Hepatic stellate cell (primary cell): ENCODE measurements at places on chromosomes 5 and 9.

- DNase-seq: no peak
Observed at GRCh38 chr5:179620703-179621350, 2.6 kb downstream of the HNRNPH1 start.

- no peak for DNase-seq
Observed at GRCh38 chr9:79104951-79105350, 466.8 kb upstream of the TLE4 start.

- peak; percentile 48 for DNase-seq
Observed at GRCh38 chr9:16207161-16207560, 654.3 kb downstream of the CCDC171 start.

GRCh38 chr5:53246042-53246836 is 136.7 kb upstream of the MOCS2 start:
- DNase-seq: peak; percentile 47

DNA sequence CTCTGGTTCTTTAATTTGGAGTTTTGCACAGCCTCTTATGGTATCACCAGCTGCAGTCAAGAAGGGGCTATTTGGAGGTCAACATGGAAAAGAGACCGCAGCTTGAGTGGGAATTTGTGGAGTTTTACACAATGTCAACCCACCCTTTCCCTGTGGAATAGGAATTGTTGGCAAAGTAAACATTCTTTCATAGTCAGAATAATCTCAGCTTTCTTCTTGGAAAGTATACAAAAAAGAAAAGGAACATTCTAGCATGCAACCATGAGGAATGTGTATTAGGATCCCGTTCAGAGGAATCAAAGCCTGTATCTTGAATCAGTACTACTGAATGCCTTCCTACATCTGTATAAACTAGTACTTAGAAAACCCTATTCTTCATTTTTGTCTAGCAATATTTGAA is 107.6 kb downstream of the LURAP1L start:
- peak; percentile 20 for DNase-seq

DNA sequence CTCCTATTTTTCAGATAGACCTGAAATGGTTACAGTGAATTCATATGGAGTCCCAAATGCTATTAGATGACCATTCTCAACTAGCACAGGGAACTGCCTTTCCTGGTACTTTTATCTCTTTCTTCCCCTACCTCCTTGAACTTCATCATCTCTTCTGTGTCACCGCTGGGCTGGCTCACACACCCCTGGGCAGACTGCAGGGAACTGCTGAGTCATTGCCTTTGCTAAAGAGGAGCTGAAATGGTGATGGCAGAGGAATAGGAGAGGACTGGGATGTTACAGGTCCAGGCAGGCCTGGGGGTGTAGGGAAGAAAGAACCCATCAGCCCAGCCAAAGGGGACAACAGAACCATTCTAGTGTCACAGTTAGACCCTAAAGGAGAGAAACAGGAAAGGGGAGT is 322.3 kb downstream of the ASTN2 start:
- DNase-seq: no peak

- DNase-seq: no peak
Observed at GRCh38 chr5:111551161-111551560, 38.8 kb upstream of the STARD4 start.

DNA sequence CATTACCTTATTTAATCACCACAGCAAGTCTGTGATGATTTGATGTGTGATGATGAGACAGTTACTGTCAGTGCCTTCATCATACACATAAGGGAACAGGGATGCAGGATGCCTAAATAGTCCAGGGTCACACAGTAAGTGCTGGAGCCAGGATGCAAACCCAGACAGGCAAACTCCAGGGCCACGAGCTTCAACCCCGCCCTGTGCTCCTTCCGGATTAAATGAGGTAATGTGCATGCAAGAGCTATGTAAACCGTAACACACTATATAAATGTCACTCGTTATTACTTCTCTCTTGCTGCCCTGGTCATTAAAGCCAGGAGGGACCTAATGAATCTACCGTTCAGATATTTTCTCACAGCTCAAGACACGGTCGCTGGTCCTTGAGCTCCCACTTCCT is 12.8 kb downstream of the SMIM23 start:
- no peak for DNase-seq

DNA sequence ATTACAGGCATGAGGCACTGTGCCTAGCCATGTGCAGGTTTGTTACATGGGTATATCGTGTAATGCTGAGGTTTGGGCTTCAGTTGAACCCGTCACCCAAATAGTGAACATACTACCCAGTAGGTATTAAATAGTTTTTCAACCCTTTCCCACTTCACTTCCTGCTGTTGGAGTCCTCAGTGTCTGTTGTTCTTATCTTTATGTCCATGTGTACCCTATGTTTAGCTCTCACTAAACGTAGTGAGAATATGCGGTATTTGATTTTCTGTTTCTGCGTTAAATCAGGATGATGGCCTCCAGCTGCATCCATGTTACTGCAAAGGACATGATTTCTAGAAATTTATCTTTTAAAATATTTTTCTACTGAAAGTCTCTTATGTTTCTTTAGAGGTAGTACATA is 17.8 kb downstream of the MTREX start:
- DNase-seq: no peak

GRCh38 chr5:95124731-95125130 is 160.2 kb downstream of the MCTP1 start:
- no peak for DNase-seq

DNA sequence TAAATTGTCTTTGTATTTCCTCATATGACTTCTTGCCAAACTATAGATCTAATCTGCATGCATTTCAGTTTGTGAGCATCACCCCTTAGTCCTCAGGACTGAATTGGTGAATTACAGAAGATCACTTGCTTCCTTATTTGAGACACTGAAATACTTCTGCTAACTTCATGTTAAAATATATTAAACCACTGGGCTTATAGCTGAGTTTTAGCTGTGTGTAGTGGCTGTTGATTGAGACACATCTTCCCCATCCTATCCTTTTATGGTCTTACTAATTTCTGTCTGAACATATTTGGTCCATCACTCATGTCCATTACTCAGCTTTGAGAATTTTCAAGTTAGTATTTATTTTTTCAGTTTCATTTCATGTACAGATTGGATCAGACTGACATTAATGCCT is 295.9 kb downstream of the PSAT1 start:
- DNase-seq: peak; percentile 11

DNA sequence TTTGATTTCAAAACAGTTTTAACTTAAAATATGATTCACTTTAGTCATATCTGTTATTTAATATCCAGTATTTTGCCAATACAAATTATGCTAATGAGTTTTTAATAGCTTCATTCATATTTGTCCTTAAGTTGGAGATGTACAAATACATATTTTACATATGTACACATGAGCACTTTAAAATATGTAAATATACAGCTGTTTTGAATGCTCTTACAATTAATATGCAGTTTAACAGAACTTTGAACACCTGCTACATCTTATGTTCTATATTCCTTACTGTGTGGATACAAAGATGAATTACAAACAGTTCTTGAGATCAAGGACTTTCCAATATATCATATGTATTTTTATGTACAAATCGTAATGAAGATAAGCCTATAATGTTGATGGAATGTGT is 74.0 kb downstream of the CHSY3 start:
- no peak for DNase-seq

DNA sequence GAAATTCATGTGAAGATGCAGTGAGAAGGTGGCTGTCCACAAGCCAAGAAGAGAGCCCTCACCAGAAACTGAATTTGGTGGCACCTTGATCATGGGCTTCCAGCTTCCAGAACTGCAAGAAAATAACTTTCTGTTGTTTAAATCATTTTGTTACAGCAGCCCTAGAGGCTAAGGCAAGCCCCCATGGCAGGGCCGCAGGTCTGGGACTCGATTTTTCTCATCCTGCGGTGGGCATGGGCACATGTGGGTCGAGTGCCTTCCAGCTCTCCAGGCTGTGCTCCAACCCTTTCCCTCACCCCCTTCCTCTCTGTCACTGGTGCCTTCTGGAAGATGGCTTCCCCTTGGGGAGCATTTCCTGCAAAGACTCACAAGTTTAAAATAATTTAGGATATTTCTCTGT is 40.7 kb downstream of the AHRR start:
- no peak for DNase-seq

GRCh38 chr5:66710557-66711088 is 114.4 kb downstream of the MAST4 start:
- DNase-seq: no peak

DNA sequence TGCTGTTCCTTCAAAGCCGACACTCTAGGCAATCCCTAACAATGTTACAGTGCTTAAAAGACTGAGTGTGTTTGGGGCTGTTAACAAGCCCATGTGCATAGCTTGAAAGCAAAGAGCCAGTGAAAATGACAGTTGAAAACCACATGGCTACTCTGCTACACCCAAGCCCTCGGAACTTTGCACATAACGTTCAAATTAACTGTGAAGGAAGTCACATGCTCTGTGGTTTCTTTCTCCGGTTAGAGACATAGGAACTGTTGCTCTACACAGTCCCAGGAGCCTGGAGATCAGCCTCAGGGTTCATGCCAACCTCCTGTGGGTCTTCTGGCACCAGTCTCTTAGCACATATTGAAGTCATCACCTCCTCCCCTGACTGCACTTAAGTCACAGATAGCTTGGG is 51.1 kb downstream of the C9orf152 start:
- DNase-seq: no peak

- DNase-seq: no peak
Observed at GRCh38 chr5:156515803-156516360, 188.9 kb downstream of the SGCD start.
